Activated CD4-positive, CD25-positive, alpha-beta regulatory T cell treated with anti-CD3 and anti-CD28 coated beads, Interleukin-2, amount 50 U/mL, for 16 hours (primary cell): ENCODE measurements at places on chromosomes 7 and 10.

- DNase-seq, result no peak
These were observed at the start of gene IFIT2 for GRCh38 chr10:89301721-89302445. IFIT2 (plus strand) TSS chr10:89302046; CDS start chr10:89302124, 78 bp downstream.

- DNase-seq, result no peak
These were observed 23.6 kb upstream of the PFKP start for GRCh38 chr10:3043512-3044368.

DNA sequence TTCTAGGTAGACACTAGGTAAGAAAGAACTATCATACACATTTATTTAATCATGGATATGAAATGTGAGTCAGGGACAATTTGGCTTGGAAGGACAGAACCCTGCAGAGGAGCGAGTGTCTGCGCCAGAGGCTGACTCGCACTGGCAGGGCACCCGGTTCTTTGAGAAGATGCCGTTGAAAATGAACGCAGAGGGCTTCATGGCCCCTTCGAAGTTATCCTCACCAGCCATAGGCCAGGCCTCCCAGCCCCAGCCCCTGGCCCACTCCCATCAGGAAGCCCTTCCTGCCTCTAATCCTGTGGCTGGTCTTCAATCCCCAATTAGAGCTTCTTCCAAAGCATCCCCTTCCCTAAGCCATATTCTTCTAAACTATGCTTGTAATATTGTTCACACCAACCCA, 239.8 kb downstream of the TCERG1L start:
- DNase-seq, result no peak

DNA sequence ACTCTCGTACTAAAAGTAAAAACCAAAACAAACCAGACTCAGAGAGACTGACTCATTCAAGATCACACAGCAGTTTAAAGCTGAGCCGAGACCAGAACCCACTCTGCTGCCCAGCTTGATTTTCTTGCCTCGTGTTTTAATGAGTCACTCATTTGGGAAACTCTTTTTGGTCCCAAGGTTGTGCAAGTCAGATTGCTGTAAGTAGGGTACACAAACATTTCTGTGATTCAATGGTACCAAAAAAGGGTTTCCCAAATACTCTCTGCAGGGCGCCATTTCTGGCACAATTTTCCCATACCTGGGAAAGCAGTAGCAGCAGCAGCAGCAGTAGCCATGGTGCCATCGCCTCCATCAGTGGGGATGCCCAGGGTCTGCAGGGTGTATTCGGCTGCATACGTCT, 69.9 kb downstream of the ASAH2B start:
- DNase-seq, result no peak

DNA sequence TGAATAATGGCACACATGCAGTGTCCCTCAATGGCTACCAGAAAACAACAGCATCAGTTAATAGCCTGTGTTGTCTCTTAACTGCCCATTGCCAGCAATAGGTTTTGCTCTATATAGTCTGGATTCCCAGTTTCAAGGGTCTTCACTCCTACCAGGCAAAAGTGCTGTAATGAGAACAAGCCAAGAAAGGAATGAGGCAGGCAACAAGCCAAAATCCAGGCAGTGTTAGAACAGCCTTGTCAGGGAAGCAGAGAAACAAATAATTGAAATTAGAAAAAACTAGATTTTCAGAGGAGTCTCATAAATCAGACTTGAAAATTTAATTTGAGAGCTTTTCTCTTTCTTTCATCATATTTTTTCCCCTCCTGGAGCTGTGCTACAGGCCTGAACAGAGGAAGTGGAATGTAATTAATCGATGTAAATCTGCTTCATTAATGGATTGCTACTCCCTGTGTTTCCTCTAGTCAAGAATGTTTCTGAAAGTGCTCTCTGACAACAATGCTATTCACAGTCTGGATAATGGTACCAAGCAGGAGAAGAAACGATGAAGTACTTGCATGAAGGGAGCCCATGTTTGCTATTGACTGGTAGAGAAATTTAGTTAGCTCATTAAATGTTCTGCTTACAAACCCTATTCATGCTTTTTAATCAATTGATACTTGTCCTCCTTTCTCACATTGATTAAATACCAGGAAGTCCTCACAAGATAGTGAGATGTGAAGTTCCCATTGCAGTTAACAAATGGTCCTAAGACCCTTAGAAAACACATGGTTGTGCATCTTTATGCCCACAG, 202.0 kb upstream of the LRRTM3 start:
- DNase-seq, result no peak

- DNase-seq, result no peak
These were observed 46.5 kb downstream of the LGI1 start for GRCh38 chr10:93804200-93804599.

- DNase-seq, result no peak
These were observed 419.5 kb downstream of the SH2D4B start for GRCh38 chr10:80957161-80957560.

GRCh38 chr10:24533981-24534380, 189.7 kb downstream of the ARHGAP21 start:
- no peak for DNase-seq

DNA sequence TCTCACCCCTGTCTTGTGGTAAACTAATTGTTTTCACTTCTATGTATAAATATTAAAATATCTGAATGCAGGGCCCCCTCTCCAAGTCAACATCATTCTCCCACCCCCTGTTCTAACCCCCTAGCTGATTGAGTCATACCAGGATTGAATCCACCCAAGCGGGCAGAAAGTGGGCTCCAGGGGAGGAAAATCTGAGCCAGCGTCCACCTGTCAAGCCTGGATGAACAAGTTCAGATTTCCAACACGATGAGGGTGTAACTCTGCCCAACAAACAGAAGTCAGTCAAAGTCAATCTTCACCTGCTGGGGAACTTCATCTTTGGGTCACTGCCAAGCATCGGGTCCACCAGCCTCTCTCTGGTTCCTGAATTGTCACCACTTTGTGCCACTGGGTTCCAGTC, 162.9 kb upstream of the CELF2 start:
- no peak for DNase-seq

DNA sequence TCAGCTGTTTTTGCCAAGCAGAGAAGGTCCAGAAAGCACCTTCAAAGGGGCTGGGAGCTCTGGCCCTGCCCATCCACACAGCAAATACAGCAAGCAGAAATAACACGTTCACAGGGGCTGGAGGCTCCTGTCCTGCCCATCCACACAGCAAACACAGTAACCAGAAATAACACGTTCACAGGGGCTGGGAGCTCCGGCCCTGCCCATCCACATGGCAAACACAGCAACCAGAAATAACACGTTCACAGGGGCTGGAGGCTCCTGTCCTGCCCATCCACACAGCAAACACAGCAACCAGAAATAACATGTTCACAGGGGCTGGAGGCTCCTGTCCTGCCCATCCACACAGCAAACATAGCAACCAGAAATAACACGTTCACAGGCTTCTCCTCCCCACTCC, 558.1 kb downstream of the PTPRN2 start:
- no peak for DNase-seq

DNA sequence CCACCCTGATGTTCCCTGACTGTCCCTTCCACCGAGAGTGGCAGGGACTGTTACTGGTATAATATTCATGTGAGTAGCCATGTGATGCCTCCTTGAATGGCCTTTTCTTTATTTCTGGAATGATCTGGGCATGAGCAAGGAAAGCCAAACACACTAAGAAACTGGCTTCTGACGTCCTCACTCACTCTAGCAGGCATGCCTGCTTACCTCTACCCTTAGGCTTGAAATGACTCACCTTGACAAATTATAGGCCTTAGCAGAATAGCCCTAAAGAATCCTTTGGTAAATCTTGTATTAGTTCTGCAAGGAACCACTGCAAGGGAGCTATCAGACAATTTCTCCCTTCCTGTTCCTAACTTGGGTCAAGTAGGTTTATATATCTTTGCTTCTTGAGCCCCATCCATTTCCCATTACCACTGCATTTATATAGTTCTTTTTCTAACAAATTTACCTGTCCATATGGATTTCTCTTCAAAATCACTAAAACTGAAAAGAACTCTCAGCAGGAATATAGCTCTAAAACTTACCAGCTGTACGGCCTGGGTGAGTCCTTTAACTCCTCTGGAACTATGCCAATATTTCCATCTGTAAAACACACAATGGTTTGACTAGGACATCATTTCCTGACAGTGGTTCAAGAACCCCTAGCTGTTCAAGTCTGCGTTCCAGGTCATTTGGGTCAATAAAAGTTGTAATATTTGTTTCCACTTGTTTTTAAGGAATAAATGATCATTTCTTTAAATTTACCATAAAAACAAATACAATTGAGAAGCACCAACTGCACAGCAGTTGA, 13.0 kb upstream of the NDUFA5 start:
- no peak for DNase-seq

- DNase-seq, result no peak
These were observed 464.7 kb upstream of the CELF2 start for GRCh38 chr10:10552948-10553347.

DNA sequence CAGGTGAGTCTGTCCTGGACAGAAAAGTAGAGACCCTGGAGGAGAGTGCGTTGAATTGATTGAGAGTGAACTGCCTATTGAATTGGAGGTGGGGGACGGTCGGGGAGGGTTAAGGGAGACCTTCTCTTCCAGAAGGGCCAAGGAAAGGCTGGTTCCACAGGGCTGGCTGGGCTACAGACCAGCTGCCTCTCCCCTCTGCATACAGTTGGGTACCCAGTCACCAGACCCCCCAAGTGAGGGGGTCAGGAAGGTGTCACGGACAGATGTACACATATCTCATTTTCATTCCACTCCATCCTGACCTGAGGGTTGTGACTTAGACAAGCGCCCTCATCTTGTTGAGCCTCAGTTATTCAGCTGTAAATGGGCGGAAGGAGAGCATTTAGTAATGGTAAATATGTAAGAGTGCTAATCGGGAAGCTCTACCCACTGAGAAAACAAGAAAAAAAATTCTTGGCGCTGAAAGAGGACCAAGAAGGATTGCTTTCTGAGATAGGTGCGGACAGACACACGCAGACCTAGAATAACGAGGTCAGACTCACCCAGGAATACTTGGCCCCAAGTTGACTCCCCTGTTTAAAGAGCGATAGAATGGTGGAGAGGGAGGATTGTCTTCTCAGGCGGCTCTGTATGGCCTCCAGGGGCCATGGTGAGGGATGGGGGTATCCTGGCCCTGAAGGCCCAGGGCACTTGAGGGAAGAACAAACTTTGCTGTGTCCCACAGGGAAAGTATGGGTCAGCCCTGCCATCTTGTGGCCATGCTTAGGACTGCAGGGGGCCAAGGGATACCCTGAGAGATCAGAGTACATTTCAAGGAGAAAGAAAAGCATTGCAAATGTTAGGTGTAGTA, 7.2 kb upstream of the MBL2 start:
- DNase-seq, result no peak

GRCh38 chr7:81298951-81299666, 380.3 kb upstream of the SEMA3C start:
- no peak for DNase-seq

- DNase-seq, result no peak
These were observed 448.1 kb downstream of the ETV1 start for GRCh38 chr7:13541326-13541725.

GRCh38 chr7:85719981-85720953, 533.4 kb upstream of the SEMA3D start:
- DNase-seq, result no peak

DNA sequence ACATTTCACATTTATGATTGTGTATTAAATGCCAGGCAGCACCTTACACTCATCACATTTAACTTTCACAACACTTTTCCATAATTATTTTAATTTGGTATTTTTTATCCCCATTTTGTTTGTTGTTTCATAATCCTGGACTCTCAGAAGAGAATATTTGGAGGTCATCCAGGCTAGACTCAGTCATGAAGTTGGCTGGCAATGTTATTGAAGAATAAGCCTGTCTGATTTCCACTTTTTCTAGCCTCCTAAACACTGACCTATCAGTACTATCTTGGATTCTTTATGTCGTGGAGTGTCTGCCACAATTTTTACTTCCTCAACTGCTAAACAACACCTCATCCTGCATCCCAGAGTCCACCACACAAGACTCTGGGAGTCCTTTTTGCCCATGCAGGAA, 372.3 kb upstream of the NRP1 start:
- no peak for DNase-seq

- DNase-seq, result peak; percentile 35
These were observed at the start of gene PFKP for GRCh38 chr10:3067118-3067858. PFKP (plus strand) TSS chr10:3067548; CDS start chr10:3067596, 48 bp downstream.

DNA sequence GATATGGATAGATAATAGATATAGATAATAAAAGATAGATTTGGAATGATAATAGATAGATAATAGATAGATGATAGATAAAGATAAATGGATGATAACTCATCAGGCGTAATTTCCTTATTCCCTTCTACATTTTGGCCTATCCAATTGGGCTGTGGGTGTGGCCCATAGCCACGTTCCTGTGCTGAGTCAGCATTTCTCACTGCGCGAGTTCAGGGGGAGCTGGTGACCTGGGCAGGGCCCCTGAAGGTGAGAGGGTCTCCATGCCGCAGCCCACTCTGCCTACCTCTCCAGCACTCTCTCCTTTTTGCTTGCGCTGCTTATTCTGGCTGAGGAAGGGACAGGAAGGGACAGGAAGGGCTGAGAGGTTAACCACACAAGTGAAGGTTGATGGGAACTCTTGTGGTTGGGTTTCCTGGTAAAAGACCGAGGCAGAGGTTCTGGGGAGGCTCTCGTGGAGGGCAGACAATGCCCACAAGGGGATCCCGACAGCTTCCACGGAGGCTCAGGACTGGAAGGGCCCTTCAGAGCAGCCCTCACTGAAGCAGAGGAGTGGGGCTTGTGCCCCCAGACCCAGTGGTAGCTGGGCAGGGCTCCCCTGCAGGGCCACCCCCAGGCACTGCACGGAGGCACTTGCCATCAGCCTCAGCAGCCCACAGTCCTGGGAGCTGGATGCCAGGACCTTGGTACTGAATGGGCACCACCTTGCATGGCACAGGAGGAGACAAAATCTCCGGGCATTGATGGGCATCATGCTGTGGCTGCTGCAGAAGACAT, 247.3 kb upstream of the PITRM1 start:
- no peak for DNase-seq

- DNase-seq, result no peak
These were observed 2.2 kb upstream of the PON3 start for GRCh38 chr7:95398155-95398940.

DNA sequence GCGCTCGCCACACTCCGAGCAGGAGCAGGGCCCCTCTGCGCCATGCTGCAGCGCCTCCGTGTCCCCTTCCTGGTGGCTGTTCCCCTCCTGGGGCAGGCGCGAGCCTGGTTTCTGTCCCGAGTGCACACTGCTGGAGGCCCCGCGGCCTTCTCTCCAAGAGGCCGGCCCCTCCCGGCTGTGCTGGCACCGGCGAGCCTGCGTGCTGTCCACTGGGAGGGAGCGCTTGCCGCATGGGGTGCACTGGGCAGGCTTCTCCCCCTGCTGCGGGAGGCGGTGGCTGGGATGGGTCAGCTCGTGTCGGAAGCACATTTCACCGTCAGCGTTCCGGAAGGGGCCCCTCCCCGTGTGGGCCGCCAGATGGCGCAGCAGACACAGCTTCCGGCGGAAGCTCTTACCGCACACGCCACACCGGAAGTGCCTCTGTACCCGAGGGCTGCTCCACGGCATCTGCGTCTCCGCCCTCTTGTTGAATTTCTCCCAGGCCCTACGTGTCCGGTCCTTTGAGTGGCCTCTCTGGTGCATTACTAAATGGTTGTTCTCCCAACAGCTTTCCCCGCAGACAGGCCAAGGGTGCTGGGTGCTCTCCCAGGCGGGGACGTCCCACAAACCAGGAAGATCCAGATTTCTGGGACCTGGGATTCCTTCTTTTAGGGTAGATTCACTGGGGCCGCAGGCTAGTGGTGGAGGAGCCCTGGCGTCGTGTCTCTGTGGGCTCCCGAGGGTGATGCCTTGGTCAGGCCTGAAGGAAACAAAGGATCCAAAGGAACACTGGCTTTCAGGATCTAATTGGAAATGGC, 18.7 kb downstream of the ZNF786 start:
- peak; percentile 28 for DNase-seq
